ENCODE measurements at places on chromosomes 3 and 15.
A peak's percentile ranks its signal among the peaks of the same experiment; 100 is the strongest.

DNA sequence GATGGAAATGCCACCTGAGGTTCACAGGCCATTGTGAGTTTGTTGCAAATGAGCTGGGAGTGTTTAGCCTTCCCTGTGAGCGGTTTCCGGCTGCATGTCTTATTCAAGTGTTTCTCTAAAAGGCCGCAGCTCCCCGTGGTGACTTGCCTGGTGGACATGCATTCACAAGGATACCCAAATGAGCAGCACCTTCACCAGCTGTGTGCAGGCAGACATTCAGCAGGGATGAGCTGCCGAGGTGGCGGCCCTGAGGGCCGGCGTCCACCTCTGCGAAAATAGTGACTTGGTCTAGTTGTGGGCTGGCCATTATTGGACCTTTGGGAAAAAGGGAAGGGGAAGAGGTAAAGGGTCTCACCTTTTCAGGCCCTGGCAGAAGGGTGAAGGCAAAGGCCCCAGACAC lies 23.4 kb downstream of the SPSB4 start:
- no peak for DNase-seq

- DNase-seq = no peak
Measured at GRCh38 chr3:31106912-31107311, 212.5 kb upstream of the GADL1 start.

GRCh38 chr3:37068031-37068430 lies 74.7 kb downstream of the MLH1 start:
- DNase-seq = no peak

GRCh38 chr3:111252779-111253178 lies 181.2 kb downstream of the NECTIN3 start:
- no peak for DNase-seq

DNA sequence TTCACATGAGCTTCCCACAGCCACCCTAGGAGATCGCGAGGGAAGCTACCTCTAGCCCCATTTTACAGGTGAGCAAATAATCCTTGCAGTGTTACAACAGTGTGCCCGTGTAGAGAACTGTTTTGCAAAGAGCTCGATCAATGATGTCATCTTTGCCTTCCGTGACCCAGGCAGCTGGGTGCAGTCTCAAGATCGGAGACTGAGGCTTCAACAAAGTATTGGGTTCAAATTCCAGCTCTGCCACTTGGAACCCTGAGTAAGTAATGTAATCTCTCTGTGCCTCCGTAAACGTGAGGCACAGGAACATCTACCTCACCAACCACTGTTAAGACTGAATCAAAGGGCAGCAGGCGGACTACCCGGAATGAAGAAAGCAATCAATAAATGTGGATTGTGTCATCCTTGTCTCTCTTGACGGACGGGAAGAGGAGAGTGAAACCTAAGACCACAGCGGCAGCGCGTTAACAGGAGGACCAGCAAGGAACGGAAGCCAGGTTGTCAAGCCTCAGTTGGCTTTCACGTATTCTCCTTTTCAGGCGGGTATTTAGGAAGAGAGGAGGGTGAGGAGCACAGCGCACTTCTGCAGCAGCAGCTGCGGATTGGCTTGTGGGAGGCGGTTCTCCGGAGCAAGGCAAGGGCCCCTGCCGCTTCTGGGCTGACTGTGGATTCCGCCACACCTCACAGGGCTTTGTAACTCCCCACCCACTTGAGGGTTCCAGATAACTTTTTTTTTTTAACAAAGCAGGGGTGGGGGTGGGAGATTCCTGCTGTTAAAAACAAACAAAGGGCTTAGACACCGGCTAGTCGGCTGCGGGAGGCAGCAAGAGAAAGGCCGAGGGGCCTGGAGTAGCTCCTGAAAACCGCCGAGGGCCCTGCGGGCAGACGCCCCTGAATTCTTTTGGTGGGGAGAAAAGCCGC lies 1.5 kb upstream of the SMAD3 start:
- DNase-seq = no peak

DNA sequence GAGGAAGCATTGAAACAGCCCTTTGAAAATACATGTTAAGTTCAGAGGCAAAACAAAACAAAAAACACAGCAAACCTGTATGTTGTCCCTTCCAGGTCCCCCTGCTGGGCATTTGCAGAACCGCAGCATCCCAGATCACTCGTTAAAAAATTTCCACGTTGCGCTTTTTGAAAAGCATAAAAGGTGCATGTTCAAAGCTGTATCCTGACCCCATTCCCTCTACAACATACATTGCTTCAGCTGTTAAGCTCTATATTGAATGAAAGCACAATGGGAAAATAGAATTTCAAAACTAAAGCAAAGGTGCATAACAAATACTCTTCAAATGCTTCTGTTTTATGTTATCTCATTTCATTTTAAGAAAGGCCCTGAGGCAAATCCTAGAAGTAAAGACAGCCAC lies 328.3 kb downstream of the THSD4 start:
- peak; percentile 12 for DNase-seq

GRCh38 chr15:39585871-39586301 lies 5.0 kb downstream of the THBS1 start:
- no peak for DNase-seq

GRCh38 chr15:92797168-92798052 lies 102.7 kb upstream of the CHD2 start:
- no peak for DNase-seq

- DNase-seq = peak; percentile 2
Measured at GRCh38 chr3:109532257-109533216, 195.2 kb upstream of the DPPA4 start.
